ENCODE measurements at places on chromosomes 2 and 18.

GRCh38 chr2:109155553-109156451 is 26.8 kb downstream of the SH3RF3 start:
- DNase-seq = no peak

- no peak for DNase-seq
Observed at GRCh38 chr18:22711192-22711685, 221.9 kb upstream of the RBBP8 start.

DNA sequence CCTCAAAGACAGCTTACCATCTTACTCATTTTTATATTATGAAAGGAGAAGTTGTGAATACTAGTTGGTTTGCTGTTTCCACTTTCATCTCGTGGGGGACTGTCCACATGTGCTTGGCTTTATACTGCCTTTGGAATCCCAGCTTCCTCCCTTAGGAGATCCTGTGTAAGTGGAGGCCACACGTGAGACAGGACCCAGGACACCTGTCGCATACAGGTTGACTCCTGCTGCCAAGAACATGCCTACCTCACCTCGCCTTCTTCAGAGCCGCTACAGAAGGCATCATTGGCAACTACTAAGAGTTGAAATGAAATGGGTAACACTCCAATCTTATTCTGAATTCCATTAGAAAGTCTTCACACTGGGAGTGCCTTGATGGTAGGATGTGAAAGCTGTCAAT is 69.3 kb downstream of the PPP4R1 start:
- no peak for DNase-seq

- DNase-seq = no peak
Observed at GRCh38 chr2:63662028-63662804, 73.5 kb downstream of the MDH1 start.

DNA sequence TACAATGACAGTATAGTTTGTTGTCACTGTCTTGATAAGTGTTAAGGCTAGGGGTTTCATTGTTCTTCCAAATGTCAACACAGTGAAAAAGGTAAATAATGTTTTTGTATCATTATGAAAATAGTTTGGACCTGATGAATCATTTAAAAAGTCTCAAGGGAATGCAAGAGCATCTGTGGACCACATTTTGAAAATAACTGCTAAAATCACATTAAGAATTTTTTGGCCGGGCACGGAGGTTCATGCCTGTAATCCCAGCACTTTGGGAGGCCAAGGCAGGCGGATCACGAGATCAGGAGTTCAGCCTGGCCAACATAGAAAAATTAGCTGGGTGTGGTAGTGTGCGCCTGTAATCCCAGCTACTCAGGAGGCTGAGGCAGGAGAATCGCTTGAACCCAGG is 10.3 kb downstream of the SCN1A start:
- DNase-seq = no peak

GRCh38 chr2:101405351-101405899 is 18.1 kb upstream of the CREG2 start:
- DNase-seq = no peak

- DNase-seq = no peak
Observed at GRCh38 chr2:152251811-152252210, 76.2 kb upstream of the STAM2 start.

DNA sequence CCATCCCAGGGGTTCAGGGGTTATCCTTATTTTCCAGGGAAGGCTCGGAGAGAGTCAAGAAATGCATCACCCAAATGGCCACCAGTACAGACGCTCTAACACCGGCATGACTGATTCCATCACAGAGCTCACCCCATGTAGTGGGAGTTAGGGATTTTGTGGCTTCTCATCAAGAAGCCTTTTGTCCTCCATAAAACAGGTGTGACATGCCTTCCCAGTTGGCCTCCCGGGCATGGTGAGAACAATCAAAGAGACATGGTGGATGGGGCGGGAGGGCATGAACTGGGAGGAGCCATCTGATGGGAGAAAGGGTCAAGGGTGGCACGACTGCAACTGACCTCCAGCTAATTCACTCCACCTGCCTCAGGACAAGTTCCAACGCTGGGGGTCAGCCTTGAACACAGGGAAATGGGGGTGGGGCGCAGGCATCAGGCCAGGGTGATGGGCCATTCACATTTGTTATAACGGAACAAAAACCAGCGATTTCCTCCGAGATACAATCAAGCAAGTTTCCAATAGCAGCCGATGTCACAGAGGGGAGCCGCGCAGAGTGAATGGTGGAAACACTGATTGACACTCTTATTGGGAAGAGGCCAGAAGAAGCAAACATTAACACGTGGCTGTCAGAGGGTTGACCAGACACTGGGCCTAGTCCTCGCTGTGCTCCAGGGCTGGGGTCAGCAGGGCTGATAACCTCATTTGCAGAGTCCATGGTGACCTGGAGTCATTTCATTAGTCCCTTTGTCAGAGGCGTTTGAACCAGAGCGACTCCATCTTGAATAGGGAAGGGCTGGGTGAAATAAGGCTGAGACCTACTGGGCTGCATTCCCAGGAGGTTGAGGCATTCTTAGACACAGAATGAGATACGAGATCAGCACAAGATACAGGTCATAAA is 80.5 kb upstream of the HPCAL1 start:
- no peak for DNase-seq

DNA sequence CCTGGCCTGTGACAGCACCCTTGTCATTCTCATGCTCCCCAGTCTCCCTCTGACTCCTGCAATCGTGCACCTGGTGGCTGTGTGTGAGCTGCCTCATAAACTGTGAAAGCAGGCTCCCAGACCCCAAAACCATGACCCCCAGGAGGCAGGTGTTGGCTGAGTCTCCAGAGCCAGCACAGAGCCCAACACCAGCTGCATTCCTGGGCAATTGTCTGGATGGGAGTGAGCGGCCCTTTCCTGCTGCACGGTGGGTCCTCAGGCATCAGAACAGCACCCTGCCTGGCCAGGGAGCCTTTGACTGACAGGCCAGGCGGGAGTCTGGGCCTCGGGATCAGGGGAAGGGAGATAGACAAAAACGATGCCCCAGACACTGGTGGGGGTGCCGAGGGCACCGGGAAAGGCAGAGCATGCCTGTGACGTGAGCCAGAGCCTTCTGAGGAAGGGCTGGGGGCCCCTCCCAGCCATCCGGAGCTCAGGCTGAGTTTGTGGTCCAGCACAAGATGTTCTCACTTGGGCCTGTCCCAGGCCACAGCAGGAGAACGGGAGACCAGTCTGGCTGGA is 135.1 kb upstream of the GPC1 start:
- DNase-seq = peak; percentile 58

GRCh38 chr18:62024983-62025382 is 132.2 kb upstream of the RNF152 start:
- no peak for DNase-seq

DNA sequence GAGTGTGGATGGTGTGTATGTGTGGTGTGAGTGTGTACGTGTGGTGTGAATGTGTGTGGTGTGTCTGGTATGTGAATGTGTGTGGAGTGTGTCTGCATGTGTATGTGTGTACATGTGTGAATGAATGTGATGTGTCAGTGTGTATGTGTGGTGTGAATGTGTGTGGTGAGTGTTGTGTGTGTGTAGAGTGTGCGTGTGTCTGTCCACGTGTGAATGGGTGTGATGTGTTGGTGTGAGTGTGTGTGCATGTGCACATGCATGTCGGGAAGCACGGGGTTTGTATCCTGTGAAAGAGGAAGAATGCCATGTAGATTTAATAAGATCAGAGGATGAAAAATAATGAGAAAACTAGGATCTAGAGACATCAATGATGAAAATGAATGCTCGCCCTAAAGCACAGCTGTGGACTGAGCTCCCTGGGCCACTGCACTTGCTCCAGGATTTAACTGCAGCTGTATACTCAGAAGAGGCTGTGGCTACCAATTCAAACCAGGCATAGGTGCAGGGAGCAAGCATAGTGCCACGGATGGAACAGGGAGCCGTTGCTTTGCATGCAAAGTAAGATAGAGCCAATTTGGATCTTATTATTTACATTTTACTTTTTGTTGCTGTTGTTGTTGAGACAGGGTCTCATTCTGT is 122.7 kb downstream of the DOCK10 start:
- no peak for DNase-seq

DNA sequence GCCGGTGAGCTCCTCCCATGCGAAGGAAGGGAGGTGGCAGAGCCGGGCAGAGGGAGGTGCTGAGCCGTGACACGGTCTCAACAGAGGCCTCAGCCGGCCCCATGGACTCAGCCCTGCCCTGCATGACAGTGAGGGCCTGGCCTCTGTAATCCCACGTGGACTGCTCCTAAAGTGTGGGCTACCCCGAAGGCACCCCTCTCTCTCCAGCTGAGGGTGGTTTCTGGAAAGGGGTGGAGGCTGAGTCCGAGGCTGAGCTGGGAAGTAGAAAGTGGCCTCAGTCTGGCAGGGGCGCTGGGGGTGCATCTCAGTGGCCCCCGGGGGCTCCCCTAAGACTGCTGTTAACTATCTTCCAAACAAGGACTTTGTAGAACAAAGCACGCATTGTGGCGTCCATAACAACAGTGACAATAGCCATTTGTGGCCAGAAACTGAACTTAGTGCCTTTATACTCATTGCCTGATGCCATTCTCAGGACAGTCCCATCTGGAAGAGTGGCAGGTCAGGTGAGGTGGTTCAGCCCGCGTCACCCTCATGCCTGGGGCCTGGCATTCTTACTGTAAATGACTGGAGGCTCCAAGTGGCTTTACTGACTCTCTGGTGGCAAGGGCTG is 192.4 kb downstream of the TWIST2 start:
- no peak for DNase-seq

DNA sequence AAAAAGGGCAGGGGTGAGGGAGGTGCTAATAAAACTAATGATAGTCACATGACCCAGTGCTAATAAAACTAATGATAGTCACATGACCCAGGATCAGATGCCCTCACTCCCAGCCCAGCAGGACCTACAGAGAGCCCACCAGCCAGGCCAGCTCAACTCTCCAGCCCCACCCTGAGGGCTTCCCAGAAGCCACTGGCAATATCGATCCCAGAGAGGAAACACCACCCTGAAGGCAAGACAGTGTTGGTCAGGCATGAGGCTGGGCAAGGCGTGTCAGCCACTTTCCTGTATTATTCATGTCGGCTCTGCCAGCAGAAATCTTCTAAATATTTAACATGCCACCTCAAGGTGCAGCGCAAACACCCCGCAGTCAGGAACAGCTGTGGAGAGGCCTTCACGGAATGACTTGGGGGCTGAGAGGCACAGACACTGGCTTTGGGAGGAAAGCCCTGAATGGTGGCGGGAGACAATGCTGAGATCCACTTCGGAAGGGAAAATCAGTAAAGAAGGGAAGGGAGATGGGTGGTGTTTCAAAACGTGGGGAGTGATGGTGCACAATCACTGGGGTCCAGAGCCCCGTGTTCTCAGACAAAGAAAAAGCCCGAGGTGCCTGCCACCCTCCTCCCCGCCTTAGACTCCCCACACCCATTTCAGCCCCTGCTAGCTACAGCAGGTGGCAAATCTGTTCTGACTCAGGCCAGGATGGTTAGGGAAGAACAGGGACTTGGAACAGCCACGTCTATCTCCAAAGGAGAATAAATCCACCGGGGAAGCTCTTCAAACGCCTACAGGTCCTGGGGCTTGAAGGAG is 1.4 kb downstream of the REEP1 start:
- DNase-seq = no peak

DNA sequence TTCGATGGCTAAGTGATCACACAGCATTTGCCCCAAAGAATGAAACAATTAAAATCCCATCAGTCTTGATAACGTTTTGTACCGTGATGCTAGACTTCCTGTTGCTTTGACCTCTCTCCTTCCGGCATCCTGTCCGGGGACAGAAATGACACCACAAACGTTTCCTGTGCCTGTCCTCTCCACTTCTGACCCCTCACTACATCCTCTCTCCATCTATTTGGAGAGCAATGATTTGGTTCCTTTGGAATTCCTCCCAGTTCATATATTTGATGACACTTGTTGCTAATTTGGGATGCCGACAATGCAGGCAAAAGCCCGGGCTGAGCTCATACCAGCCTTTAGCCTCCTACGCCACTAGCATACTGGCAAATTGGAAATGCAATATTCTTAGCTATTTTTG is 151.2 kb upstream of the CCDC68 start:
- DNase-seq = no peak

DNA sequence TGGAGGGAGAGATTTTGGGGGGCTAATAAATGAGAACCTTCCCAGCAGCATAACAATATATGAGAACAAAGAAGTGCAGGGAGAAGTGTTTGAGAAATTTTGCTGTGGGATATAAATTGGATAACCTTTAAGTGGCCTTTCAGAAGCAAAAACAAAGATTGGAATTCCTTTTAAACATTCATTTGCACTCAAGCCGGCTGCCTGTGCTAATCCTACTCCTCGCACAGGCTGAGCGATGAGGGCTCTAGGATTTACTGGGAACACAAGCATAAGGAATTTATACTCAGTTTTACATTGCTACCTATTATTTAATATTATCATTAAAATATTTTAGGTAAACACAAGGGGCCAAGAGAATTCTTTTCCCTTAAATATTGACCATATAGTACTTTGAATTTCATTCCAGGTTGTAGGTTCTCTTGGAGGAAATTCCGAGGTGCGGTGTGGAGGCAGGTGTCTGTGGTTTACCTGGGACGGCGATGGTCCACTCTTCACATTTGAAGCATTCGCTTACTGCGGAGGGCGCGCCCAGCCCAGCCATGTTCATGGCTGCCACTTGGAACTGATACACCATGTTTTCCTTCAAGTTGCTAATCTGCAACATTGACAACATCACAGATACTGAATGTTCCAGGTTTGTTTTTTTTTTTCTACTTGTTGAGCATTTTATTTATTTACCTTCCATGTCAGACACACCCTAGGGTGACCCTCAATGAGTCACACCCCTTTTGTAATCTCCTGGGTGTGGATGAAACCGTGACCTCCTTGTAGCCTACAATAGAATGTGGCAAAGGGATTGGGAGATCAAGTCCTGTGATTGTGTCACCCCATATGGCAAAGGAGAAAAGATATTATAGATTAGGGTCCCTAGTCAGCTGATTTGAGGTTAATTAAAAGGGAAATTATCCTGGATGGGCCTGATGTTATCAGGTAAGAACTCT is 100.1 kb downstream of the MYOM1 start:
- DNase-seq = no peak

GRCh38 chr2:118417406-118418120 is 329.3 kb downstream of the INSIG2 start:
- no peak for DNase-seq

GRCh38 chr2:55101466-55101865 is 51.2 kb upstream of the RTN4 start:
- no peak for DNase-seq

GRCh38 chr2:102304711-102305611 is 6.4 kb upstream of the IL1RL1 start:
- DNase-seq = no peak

DNA sequence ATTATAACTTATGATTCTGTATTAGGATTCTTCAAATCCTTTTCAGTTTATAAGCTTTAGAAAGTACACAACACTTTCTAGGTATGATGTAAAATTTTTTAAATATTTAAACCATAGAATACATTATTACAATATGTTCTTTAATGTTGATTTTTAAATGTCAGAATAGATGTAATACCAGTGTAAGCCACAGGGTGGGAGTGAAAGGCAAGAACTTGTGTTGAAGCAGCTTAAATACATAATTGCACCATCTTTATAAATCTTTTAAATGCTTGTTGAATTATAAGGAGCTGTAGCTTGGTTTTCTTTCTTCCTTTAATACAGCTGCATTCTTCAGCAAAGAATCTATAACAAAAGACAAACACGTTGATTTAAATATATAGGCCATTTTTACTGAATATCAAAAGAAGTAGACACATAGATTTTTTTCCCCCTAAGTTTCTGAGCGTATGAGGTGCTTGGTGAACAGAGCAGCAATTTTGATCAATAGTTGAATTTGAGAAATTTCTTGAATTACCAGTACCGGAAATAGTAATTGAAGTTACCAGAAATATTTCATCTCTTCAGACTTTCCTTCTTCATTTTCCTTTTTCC is 63.0 kb downstream of the TANK start:
- peak; percentile 26 for DNase-seq

- DNase-seq = no peak
Observed at GRCh38 chr2:19169134-19169768, 189.2 kb downstream of the OSR1 start.

Data from cerebellum (tissue), 4 donors.